ENCODE measurements at places on chromosomes 12 and 14.

DNA sequence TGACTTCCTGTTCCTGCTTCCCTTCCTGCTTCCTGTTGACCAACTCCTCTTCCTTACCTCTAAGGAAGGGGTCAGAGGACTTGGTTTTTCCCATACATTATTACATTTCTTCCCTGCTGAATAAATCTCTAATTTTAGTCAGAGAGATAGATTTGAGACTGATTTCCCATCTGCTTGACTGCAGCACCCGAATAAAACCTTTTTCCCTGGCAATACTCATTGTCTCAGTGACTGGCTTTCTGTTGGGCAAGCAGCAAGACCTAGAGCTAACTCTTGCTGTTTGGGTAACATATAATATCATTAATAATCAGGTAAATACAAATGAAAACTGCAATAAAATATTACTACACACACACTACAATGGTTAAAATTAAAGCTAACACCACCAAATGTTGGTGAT is 132.2 kb downstream of the FSCB start:
- no peak for DNase-seq

DNA sequence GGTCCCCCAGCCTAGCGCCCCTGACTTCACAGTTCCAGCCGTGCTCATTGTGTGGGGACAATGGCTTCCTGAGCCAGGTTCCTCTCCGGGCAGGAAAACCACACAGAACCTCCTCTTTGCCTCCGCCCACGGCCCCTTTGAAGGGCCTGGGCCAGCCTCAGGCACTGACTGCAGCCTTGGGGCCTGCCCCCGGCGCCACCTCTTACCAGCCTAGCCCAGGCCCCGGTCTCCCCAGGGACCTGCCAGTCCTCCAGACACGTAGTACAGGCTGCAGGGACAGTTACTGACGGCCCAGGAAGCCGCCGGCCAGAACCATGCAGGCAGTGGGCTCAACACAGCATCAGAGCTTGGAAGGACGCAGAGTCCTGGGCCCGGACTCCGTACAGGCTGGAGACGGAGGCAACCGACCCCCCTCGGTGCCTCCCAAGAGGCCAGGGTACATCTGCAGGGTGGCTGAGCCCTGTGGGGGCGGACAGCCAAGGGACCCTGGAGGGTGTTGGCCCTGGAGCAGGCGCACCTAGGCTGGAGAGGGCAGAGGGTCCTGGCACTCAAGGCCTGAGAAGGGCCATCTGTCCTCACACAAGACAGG is 20.9 kb upstream of the NUDT14 start:
- DNase-seq: peak; percentile 90

- no peak for DNase-seq
Measured at GRCh38 chr12:53340398-53340797, 4.2 kb upstream of the SP7 start.

DNA sequence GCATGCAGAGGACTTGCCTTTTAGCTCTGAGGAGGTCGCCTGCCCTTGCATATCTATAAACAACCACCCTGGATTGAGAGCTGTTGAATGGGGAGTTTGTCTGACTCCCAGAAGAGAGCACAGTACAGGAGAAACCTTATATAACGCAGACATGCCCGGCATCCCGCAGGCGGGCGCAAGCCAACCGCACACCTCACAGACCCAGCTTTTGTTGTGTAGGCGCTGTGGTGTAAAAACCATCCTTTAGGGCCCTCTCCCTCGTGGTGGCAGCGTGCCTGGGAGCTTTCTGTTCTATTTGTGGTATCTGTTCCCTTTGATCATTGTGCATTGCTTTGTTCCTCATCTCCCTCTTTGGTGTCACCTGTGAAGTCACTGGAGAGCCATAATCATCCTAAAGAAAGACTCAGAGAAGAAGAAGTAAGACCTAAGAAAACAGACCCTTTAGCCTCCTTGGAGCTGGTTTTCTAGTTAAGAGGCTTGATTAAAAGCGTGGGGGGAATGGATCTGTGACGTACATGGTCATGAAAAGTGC is 77.7 kb downstream of the ETV6 start:
- no peak for DNase-seq

DNA sequence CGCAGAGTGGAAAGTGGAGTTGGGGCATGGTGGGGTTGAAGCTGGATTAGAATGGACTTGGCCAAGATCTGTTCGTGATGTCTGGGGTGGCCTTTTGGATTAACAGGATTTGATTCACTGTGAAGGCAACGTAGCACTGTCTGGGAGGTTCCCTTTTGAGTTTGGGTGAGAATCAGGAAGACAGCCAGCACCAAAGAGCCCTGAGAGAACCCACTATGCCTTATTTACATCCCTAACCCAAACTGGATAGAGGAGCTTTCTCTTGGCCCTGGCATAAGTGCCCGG is 269.6 kb downstream of the ZFP36L1 start:
- no peak for DNase-seq

- no peak for DNase-seq
Measured at GRCh38 chr14:50051106-50051505, 65.3 kb downstream of the VCPKMT start.

- DNase-seq: no peak
Measured at GRCh38 chr12:3920351-3921150, 47.4 kb upstream of the PARP11 start.

DNA sequence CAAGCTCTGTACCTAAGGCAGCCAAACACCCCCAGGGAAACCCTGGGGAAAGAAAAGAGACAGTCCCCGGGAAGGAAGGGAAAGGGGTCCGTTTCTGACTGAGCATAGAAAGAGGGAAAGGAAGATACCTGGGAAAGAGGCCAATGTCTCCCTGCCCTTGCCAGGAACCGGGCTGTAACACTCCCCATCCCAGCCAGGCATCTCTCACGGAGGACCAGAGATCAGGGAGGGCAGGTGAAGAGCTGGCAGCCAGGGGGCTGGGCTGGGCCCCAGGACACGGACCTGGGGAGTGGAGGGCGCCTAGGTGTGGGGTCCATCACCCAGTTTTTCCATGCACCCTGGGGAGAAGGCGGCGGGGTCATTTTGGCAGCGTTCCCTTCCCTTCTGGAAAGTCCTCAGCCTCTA is 18.9 kb upstream of the PLEKHH1 start:
- no peak for DNase-seq

GRCh38 chr14:32073537-32074189 is 3.4 kb upstream of the ARHGAP5 start:
- peak; percentile 92 for DNase-seq

DNA sequence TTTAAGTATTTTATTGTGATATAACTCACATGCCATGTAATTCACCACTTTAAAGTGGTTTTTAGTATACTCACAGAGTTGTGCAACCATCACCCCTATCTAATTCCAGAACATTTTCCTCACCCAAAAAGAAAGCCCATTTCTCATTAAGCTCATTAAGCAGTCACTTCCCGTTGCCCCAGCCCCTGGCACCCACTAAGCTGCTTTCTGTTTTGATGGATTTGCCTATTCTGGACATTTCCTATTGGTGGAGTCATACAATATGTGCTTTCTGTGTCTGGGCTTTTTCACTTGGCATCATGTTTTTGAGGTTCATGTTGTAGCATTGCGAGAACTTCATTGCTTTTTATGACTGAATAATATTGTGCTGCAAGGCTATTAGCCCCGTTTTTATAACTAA is 66.0 kb downstream of the ARL6IP4 start:
- DNase-seq: no peak

GRCh38 chr14:100694579-100695422 is 31.9 kb upstream of the DLK1 start:
- DNase-seq: no peak

DNA sequence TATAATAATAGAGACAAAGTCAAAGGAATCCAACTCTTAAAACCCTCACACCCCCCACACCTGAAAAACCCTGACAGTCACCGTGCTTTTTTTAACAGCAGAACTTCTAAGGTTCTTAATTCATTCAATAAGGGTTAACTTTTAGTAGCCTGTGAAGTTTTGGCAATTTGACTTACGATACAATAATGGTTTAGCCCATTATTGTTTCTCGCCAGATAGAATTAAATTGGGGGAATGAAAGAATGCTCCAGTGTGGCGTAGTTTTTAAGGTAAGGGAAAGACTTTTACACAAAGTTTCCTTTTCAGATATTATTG is 604 bp upstream of the MAGOHB start:
- DNase-seq: no peak

DNA sequence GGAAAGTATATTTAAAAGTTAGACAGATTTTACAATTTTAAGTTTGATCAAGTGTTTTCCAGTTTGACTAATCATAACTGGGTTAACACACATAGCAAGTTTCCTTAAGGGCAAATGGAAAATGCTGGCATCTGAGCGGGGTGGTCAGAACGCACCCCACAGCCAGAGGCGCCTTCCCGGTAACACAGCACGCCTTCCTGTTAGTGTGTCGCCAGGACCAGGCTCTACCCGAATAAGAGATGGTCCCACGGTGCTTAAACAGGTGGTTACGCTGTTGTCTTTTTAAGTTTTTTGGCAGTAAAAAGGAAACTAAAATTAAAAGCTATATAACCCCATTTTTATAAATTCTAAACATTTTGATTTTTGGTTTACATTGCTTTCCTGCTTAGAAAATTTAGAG is 28.0 kb downstream of the BDKRB1 start:
- DNase-seq: no peak

DNA sequence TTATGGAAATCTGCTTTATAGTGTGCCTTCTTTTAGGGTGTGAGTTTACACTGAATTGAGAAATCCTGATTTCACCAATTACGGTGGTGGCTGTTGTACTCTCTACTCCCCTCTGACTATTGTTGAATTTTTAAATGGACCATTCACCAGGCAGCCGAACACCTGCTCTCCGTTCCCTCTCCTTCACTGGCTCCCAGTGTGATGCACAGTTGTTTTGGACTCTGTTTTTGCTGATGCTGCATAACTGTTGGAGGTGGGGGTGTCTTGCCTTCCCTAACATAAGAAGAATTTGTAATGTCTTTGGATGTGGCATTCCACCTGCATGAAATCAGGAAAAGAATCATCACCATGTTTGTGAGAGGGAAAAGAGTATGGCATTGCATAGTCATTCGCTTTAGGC is 341.2 kb downstream of the SNAPC1 start:
- DNase-seq: no peak

DNA sequence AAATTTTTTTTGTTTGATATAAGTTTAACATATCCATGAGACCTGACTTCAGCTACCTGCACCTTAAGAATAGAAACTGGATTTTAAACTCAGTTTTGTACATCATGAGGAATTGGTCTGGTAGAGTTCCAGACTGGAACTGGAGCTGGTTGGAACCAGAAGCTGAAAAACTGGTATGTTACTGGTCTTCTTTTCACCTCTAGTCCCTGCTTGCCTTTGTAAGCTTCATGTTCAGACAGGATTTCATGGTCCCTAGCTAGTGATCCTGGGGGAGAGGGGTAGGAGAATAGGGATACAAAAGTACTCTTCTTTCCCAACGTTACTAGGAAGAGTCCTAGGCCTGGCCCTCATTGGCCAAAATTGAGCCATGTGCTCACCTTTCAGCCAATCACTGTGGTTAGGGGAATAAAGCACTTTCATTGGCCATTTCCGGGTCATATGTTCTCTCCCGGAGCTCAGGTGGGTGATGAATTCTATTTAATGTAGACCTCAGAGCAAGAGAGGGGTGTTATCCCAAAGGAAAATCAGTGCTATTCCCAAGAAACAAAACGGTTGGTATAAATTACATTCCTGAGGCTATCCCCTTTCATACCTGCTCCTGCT is 36.9 kb upstream of the APPL2 start:
- no peak for DNase-seq

DNA sequence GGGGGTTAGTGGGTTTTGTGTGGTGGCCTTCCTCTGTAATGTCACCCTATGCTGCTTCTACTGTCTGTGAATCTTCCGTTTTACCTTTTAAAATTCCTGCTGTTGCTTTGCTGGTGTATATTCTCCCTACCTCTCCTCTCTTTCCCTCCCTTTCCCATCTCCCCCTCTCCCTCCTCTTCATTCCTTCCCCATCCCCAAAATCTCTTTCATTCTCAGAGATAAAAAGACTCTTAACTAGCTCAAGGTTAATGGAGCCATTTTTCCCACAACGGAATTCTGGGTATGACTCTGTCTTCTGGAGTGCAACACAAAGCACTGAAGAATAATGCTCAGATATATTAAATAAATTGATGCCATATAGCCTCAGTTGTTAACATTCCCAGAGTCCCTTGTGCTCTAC is 148.1 kb downstream of the EGLN3 start:
- DNase-seq: no peak

DNA sequence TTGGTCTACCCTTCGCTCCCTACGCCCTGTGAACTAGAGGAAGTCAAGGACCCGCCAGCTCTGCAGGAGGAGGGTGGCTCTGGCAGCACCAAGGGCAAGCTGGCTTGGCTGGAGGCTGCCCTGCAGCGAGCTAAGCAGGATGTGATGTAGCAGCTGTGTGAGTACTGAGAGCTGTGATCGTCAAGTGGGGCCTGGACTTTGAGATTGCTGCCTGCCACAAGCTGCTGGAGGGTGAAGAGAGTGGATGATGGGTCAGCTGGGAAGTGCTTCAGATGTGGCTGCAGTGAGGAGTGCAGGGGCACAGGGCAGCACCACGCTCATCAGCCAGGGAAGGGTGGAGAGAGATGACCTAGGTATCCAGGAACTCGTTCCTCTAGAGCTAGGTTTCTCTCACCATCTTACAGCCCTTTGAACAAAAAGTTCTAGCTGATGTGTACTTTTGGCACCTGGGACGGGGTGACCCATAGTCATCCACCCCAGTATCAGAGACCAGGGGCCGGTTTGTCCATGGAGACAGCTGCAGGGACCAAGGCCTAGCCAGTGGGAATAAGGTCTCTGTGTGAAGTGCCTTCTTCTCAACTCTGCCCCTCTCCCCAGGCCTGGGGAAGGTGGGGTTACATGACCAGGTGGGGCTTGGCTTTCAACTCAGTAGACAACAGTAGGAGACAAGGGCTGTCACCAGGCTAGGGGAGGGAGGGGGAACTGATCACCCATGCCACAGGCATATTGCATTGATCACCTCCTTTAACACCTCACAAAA is 3.2 kb downstream of the KRT86 start:
- peak; percentile 37 for DNase-seq

- DNase-seq: peak; percentile 67
Measured at GRCh38 chr14:90518941-90519256, 122.1 kb downstream of the CALM1 start.

GRCh38 chr12:120674097-120674636 is 12.8 kb upstream of the MLEC start:
- no peak for DNase-seq

- DNase-seq: no peak
Measured at GRCh38 chr12:22802883-22803630, 178.1 kb downstream of the ETNK1 start.

GRCh38 chr14:56172571-56172971 is 54.4 kb downstream of the PELI2 start:
- peak; percentile 85 for DNase-seq

GRCh38 chr12:46459111-46459510 is 86.5 kb upstream of the SLC38A2 start:
- no peak for DNase-seq

- DNase-seq: peak; percentile 73
Measured at GRCh38 chr12:68792952-68793351, 15.0 kb upstream of the MDM2 start.

GRCh38 chr12:7047306-7047705 is 13.2 kb upstream of the C1S start:
- DNase-seq: peak; percentile 20

Data from common myeloid progenitor, CD34-positive (primary cell).